ENCODE measurements at places on chromosomes 7 and 10. TPM values are rescaled to one million over a fixed set of nuclear protein-coding genes. Genes with fewer than 3 reads are reported as not detected.

PTPRN2 gene
- total RNA-seq: 3.1 TPM

CALHM1 gene
- not detected for total RNA-seq

GRCh38 chr7:109939207-109939606 is 1151.7 kb upstream of the LRRN3 start:
- DNase-seq: no peak

- no peak for DNase-seq
These were observed 19.8 kb upstream of the USP6NL start for GRCh38 chr10:11631291-11631690.

GRCh38 chr7:114656466-114656865 is 241.9 kb downstream of the FOXP2 start:
- no peak for DNase-seq

DNA sequence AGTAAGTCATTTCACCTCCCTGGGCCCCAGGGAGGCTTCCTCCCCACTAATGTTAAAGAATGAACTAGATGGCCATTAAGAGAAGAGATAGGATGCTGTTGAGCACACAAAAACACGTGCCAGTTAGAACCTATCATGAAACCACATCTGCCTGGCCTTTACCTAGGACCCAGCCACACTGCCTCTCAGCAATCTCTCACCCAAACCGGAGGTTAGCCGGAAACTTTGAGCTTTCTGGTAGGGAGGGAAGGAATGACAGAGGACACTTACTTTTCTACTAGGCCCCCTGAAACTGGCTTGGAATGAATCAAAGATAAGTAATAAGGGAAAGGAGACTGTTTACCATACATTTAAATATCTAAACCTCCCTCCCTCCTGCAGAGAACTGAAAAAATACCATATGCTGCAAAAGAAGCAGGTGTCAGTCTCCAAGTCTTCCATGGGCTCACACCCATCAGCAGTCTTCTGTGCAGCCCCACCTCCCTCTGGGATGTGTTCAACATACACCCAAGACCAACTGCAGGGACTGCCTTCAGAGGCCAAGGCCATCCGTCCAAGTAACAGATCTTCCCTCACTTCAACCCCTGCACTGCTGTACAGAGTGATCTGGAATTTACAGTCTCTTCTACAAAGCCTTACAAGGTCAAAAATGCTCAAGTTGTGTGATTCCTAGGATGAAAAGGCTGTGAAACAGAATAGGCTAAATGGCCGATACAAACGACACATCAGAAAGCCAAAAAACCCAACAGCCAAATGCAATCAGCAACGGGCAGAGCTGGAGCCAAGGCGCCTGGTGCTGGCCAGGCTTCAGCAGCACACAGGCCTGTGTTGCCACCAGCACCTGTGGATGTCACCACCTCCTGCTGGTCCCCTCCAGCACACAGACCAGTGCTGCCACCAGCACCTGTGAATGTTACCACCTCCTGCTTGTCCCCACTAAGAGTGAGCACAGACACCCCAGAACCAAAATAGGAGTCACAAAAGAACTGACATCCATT is 42.4 kb downstream of the SORBS1 start:
- no peak for DNase-seq

DNA sequence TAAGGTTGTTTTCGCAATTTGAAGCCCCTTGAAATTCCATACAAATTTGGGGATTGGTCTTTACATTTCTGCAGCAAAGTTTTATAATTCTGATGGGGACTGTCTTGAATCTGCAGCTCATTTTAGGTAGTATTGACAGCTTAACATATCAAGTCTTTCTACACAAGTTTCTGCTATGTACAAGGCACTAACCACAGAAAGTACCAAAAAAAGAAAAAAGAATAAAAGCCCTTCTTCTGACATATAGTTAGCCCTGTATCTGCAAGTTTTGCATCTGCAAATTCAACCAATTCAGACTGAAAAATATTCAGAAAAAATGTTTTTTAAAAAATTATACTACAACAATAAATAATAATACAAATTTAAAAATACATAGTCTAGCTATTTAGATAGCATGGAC is 15.3 kb downstream of the POT1 start:
- DNase-seq: no peak

Measured in esophagus muscularis mucosa (tissue), 4 donors.